ENCODE measurements at places on chromosomes 5 and 9.

DNA sequence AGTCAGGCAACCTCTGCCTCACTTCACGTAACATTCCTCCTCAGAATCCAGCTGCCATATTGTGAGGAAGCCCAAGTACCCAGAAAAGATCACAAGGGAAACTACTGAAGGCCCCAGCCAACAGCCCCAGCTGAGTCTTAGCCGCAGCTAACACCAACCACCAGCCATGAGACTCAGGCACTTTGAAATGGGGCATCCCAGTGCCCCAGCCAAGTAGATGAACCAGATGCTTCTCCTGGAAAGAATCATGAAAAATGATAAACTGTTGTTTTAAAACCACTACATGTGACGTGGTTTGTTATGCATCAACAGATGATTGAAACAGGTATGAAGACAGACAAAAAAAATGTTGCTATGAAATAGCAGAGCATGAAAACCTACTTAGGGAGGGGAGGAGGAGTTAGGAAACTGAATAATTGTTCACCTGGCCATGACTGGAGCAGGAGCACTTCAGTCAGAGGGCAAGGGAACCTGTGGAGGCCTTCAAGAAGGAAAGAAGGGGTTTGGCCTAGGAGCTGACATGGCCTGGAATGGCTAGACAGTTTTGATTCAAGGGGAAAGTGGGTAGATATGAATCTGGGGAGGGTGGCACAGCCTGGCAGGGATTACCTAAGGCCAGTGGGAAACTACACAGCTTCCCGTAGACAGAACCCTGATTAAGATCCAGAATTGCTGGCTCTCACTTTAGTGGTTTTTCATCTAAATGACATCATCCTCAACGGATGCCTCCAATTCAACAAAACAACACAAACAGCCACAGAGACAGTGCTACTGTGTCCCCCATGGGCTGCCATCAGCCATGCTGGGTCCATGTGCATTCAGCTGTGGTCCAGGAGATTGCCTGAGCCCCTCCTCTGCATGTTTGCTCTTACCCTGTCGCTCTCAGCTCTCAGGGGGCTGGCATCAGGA is 211.6 kb downstream of the SYK start:
- no peak for DNase-seq

GRCh38 chr5:87282269-87282668 is 14.6 kb downstream of the RASA1 start:
- no peak for DNase-seq

DNA sequence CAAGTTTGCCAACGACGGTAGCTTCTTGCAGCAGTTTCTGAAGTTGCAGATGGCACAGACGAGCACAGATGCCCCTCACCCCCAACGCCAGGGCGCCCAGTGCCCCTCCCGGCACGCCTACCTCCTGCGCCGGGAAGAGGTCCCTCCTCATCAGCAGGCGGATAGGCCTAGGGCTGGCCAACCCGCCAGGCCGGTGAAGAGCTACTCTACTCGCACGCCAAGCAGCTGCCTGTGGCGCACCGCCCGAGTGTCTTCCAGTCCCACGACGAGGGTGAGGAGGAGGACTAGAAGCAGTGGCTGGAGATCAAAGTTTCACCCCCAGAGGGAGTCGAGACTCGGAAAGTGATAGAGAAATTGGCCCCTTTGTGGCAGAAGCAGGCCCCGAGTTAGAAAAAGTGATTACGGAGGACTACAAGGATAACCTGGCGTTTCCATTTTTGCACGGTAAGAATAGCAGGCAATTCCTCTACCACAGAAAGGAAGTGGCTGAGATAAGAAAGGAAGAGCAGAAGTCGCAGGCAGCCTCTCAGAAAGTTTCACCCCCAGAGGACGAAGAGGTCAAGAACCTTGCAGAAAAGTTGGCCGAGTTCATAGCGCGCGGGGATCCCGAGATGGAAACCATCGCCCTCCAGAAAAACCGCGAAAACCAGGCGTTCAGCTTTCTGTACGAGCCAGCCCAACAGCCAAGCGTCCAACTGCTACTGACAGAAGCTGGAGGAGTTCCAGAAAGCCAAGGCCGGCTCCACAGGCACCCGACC is 170.4 kb downstream of the HINT1 start:
- no peak for DNase-seq

DNA sequence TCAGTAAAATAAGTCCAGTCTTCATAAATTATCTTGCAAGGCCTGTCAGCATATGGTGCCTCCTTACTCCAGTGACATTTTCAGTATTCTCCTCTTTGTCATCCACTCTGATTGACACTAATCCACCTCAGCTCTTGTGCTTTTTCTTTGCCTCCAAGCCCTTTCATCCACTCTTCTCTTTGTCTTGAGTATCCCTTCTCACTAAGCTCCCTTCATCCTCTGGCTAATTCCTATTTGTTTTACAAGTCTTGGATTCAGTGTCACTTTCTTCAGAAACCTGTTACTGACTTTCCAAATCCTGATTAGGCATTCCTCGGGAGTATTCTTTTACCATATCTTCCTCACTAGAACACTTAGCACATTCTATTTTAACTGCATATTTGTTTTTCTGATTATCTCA is 100.6 kb upstream of the VCAN start:
- DNase-seq, result no peak

DNA sequence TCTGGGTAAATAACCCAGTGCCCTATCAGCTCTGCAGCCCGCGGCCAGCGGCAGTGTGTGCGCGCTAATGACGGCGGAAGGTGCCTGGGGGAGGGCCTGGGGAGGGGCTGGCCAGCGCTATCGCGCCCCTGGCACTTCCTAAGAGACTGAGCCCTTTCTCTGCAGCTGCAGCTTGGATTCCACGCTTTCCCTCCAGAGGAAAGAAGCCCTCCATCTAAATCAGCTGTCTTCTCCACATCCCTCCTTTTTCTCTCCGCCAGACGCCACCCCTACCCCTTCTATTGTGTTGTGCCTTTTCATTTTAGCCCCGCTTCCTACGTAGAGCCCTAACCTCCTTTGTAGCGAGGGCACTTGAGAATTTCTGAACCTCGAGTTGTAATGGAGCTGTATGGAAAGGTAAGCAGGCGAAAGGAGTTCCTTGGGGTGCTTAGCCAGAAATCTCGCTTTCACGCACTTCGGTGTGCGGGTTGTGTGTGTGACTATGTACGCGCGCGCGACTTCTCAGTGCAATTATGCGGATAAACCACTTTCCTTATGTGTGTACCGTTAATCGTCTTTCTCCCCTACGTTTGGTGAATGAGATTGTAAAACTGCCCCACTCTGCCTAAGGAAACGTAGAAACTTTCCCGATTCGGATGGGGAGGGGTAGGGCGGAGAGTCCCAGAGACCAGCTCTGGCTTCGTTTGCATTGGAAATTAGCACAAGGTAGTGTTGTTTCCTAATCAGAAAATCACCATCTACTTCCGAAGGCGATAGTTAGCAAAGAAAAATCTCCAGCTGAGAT is 664 bp upstream of the RAB3C start:
- peak; percentile 66 for DNase-seq

DNA sequence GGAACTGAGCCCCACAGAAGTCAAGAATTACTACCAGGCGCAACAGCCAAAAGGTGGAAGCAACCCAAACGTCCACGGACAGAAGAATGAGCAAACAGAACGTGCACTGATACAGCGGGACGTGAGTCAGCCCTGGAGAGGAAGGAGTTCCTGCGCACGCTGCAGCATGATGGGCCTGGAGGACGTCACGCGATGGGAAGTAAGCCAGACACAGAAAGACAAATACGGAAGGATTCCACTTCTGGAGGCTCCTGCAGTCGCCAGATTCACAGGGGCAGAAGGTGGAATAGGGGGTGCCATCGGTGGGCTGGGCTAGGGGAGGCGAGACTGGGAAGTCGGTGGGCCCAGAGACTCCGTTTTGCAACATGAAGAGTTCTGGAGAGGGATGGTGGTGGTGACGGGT is 80.3 kb upstream of the PHYKPL start:
- DNase-seq, result no peak
